ENCODE measurements at places on chromosomes 7 and 10. TPM values are rescaled to one million over a fixed set of nuclear protein-coding genes. Genes with fewer than 3 reads are reported as not detected.

DNA sequence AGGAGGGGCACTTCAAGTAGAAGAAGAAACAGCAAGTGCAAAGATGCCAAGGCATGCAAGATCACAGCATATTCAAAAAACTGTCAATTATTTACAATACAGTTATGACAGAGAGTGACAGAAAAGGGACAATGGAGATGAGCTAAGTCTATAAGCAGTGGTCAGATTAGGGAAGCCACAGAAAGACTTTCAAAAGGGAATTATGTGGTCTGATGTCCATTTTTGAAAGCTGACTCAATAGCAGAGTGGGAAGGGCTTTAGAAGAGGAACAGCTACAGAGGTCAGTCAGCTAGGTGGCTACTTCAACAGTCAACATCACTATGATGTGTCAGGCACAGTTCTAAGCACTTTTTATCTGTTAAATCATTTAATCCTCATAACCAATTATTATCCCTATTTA is 45.2 kb upstream of the SPOCK2 start:
- H3K27me3 ChIP-seq = no peaks in the 10 kb centered on the region
- H3K36me3 ChIP-seq = peaks cover 4% of the 10 kb centered on the region
- no peak for DNase-seq

The SPDYE5 gene
- 2.0 TPM for polyA plus RNA-seq

The FFAR4 gene
- polyA plus RNA-seq = 0.51 TPM

- DNase-seq = no peak
- no peaks in the 10 kb centered on the region for H3K4me1 ChIP-seq
- no peaks in the 10 kb centered on the region for H3K36me3 ChIP-seq
- H3K4me3 ChIP-seq = no peak overlapping the region
- H3K27ac ChIP-seq = no peak overlapping the region
Measured at GRCh38 chr7:35826751-35827150, 25.9 kb downstream of the SEPTIN7 start.

- no peak for DNase-seq
- H3K27ac ChIP-seq = no peak overlapping the region
- no peaks in the 10 kb centered on the region for H3K4me1 ChIP-seq
Measured at GRCh38 chr7:134589491-134589941, 40.6 kb downstream of the AKR1B15 start.

DNA sequence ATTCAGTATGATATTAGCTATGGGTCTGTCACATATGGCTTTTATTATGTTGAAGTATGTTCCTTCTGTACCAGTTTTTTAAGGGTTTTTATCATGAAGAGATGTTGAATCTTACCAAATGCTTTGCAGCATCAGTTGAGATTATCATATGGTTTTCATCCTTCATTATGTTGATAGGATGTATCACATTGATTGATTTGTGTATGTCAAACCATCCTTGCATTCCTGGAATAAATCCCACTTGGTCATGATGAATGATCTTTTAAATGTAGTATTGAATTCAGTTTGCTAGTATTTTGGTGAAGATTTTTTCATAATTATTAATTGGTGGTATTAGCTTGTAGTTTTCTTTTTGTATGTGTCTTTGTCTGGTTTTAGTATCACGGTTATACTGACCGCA is 185.9 kb downstream of the MBL2 start:
- no peaks in the 10 kb centered on the region for H3K4me1 ChIP-seq
- no peaks in the 10 kb centered on the region for H3K27me3 ChIP-seq

- H3K36me3 ChIP-seq = no peaks in the 10 kb centered on the region
- no peak for DNase-seq
- no peak overlapping the region for H3K27ac ChIP-seq
- no peaks in the 10 kb centered on the region for H3K4me1 ChIP-seq
- H3K27me3 ChIP-seq = no peaks in the 10 kb centered on the region
Measured at GRCh38 chr10:35852721-35853120, 210.6 kb upstream of the FZD8 start.

DNA sequence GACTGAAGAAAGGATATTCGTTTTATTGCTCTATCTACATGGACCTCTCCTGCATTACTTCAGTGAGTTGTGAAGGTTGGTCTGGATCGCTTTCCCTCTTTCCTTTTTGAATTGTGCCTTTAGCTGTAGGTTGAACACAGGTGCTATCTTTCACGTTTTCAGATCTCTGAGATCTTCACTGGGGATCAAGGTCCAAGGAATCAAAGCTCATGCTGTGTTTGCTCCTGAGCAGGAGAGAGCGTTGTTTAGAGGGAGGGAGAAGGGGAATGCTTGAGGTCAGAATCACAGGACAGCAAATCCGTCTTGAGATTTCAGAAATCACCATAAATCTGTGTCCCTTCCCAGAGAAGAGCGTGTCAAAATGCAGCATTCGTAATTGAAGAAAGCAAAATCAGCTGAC is 105.0 kb downstream of the INSYN2A start:
- peaks cover 2% of the 10 kb centered on the region for H3K36me3 ChIP-seq
- peaks cover 4% of the 10 kb centered on the region for H3K4me1 ChIP-seq
- H3K27me3 ChIP-seq = no peaks in the 10 kb centered on the region
- no peak overlapping the region for H3K27ac ChIP-seq

- peaks cover 5% of the 10 kb centered on the region for H3K4me1 ChIP-seq
- H3K27me3 ChIP-seq = no peaks in the 10 kb centered on the region
- H3K36me3 ChIP-seq = no peaks in the 10 kb centered on the region
Measured at GRCh38 chr7:33761449-33762080, 143.8 kb upstream of the BMPER start.

DNA sequence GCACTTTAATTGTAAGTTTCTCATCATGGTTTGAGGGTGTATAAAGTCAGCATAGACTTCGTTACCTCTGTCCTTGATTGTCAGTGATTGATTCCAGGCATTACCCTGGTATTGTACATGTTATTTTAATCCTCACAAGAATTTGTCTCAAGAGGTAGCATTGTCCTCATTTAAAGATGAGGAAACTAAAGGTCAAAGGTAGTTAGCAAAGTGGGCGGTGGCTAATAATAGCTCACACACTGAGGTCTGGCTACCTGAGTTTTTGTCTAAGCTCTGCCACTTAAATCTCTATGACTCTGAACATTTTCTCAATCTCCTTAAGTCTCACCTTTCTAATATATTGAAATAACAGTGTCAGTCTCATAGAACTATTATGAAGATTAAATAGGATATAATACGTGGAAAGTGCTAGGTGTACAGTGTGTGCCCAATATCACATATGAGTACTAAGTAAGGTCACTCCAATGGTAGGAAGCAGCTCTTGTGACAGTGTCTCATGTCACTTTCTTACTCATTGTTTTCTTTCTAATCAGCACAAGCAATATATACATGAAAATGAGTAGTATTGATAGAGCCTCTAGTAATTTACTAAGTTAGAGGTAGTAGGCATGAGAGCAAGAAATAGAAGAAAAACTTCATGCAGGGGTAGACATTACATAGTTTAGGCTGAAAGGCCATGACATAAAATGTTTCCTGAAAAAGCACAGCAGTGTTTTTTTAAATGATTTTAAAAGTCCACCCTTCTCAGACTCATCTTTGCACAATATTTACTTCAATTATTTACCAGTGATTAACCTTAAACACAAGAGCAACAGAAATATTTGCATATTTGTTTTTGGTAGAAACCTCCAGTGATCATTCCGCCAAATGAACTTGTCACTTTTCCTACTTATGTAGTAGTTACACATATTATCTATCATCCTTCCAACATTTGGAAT is 21.0 kb downstream of the AHR start:
- no peak for DNase-seq
- no peaks in the 10 kb centered on the region for H3K4me1 ChIP-seq
- H3K36me3 ChIP-seq = peaks cover 4% of the 10 kb centered on the region
- H3K27ac ChIP-seq = no peak overlapping the region
- no peaks in the 10 kb centered on the region for H3K27me3 ChIP-seq

The NPTX2 gene
- 9.2 TPM for polyA plus RNA-seq

DNA sequence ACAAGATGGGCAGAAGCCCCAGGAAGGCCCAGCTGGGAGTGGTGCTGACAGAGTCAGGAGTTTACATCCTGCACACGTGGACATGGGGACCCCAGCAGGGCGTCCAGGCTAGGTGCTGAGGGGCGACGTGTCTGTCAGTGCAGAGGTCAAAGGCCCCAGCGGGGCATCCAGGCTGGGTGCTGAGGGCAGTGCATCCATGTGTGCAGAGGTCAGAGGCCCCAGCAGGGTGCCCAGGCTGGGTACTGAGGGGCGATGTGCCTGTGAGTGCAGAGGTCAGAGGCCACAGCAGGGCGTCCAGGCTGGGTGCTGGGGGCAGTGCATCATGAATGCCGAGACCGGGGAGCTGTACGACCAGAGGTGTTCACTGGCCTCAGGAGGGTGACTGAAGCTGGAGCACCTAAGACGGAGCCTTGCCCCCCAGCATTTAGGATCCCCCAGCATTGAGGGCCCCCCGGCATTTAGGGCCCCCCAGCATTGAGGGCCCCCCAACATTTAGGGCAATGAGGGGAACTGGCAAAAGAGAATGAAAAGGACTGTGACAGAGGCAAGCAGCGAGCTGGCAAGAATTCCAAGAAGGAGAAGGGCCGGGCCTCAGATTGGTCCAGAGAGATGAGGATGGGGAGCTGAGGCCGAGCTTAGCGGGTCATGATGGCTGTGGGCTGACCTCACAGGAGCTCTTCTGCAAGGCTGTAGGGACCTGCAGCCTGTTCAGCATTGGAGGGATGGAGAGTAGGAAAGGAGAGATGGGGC is 474.9 kb downstream of the PTPRN2 start:
- no peaks in the 10 kb centered on the region for H3K4me1 ChIP-seq
- no peak overlapping the region for H3K27ac ChIP-seq
- no peak overlapping the region for H3K4me3 ChIP-seq
- DNase-seq = no peak

DNA sequence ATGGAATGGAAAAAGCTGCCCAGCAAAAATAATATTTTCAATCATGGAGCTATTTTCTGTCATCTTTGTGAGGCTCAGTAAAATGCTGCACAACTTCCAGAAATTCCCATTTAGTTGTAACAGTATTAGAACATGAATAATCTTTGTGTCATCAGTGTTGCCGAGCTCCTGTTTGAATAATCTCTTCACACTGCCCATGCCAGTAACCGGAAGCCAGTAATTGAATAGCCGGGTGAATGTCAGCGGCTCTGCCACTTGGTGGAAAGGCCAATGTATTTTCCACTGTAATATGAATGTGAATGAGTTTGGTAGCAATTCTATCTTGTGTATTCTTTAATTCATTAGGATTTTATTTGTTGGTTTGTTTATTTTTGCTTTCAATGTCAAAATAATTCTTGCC is 172.5 kb upstream of the INSYN2A start:
- peaks cover 20% of the 10 kb centered on the region for H3K36me3 ChIP-seq
- no peak for DNase-seq
- no peak overlapping the region for H3K27ac ChIP-seq
- no peak overlapping the region for H3K4me3 ChIP-seq
- H3K4me1 ChIP-seq = no peaks in the 10 kb centered on the region

- no peak overlapping the region for H3K27ac ChIP-seq
- H3K4me1 ChIP-seq = no peaks in the 10 kb centered on the region
- no peak for DNase-seq
Measured at GRCh38 chr7:105316578-105317344, 72.0 kb downstream of the SRPK2 start.

DNA sequence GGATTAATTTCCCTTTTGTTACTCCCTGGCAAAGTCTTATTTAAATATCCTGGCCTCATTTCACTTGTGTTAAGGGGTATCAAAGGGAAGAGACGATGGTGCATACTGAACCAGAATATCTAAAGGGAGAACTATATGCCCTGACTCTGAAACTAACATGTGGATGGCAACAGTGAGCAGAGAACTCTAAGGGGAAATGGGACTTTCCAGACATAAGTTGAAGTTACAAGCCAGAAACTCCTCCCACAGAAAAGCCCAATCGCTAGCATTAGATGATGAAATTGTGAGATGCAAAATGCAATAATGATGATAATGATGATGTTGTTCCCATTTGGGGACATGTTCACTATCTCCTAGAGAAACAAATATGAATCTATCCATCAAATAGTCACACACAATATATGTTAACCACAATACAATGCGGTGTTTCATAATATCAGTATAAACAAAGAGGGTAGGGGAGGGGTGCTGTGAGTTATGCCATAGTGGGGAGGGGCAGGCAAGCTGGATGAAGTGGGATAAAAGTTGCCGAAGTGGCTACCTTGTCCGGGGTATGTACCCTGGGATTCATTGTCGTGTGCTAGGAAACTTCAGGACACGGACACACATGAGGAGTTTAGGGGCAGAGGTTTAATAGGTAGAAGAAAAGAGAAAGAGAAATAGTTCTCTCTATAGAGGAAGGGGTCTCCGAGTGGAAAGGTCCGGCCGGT is 37.1 kb downstream of the TMEM229A start:
- no peaks in the 10 kb centered on the region for H3K36me3 ChIP-seq
- no peak overlapping the region for H3K4me3 ChIP-seq
- H3K4me1 ChIP-seq = no peaks in the 10 kb centered on the region
- no peak for DNase-seq

- DNase-seq = no peak
- no peak overlapping the region for H3K4me3 ChIP-seq
- peaks cover 5% of the 10 kb centered on the region for H3K4me1 ChIP-seq
- no peaks in the 10 kb centered on the region for H3K27me3 ChIP-seq
- H3K27ac ChIP-seq = no peak overlapping the region
Measured at GRCh38 chr10:78981970-78982281, 86.8 kb upstream of the ZMIZ1 start.

- H3K4me3 ChIP-seq = no peak overlapping the region
- no peak overlapping the region for H3K27ac ChIP-seq
- no peaks in the 10 kb centered on the region for H3K27me3 ChIP-seq
- no peaks in the 10 kb centered on the region for H3K4me1 ChIP-seq
- H3K36me3 ChIP-seq = no peaks in the 10 kb centered on the region
Measured at GRCh38 chr7:7867846-7868571, 100.6 kb upstream of the GLCCI1 start.

Data from large intestine (tissue), 12 donors.